ENCODE measurements at places on chromosomes 1 and 21.

DNA sequence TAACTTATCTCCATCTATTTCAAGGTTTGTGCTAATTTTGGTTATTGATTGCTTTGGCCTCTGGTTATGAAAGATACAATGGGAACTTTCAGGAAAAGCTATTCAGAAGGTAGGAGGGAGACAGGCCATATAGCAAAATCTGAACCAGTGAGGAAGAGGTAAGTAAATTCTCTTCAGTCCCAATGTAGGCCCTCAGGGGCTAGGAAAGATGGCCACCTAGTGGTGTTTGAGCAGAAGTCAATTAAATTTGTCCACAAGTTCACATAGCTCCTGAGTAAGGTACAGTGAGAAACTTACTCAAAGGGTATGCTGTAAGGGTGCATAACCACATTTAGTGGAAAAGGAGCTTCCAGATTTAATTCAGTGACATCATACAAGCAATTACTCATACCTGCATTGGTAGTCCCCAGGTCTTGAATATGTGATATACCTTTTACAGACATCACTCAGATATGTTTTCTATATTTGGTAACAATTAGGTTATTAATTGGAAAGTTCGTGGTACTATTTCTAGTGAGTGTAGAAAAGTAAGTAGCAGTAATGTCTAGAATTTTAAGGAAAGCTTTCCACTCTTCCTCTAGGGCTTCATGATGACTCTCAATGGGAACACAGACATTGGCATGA, 21.4 kb upstream of the FMO1 start:
- no peak overlapping the region for H3K4me3 ChIP-seq
- no peak overlapping the region for H3K27ac ChIP-seq
- H3K4me1 ChIP-seq, result peaks cover under 1% of the 10 kb centered on the region
- peaks cover 9% of the 10 kb centered on the region for H3K27me3 ChIP-seq
- peak; percentile 5 for DNase-seq

DNA sequence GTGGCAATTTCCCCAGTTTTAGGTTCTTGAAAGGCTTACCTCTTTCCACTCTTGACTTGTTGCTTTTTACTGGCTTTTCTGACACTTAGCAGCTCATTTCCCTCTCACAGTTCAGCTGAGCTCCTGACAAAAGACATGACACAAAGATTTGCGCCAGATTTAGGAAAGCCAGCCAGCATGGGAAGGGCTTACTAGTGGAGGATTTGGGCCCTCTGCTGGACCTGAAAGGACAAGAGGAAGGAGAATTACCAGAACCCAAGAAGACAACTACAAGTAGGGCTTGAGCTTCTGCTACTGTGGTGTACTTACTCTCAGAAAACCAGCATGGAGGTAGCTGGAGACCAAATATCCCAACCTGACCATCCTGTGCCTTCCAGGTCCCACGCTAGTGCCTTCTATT, 784.5 kb downstream of the BRINP3 start:
- no peak overlapping the region for H3K27ac ChIP-seq
- no peaks in the 10 kb centered on the region for H3K4me1 ChIP-seq
- H3K36me3 ChIP-seq, result no peaks in the 10 kb centered on the region
- H3K27me3 ChIP-seq, result no peaks in the 10 kb centered on the region
- H3K4me3 ChIP-seq, result no peak overlapping the region

GRCh38 chr1:246565751-246566127, 322 bp downstream of the TFB2M start:
- DNase-seq, result no peak
- peak overlapping the region; percentile 100 for H3K4me3 ChIP-seq
- H3K36me3 ChIP-seq, result peaks cover 30% of the 10 kb centered on the region
- H3K27me3 ChIP-seq, result no peaks in the 10 kb centered on the region
- H3K27ac ChIP-seq, result peak overlapping the region; percentile 98

DNA sequence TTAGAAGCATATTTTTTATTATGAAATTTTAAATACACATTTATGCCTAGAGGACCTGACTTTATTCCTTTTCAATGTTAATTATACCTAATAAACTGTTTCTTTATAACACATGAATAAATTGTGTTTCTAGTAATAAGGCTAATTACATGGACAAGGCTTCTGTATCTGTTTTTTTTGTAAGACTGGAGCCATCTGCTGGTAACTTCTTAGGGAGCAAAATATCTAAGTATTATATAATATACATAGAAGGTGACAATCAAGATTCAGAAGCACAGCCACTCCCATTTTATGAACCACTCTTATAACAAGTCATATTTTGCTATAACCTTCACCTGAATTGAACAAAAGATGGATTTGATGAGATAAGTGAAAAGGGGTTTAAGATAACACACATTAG, 84.2 kb downstream of the LBR start:
- H3K27ac ChIP-seq, result no peak overlapping the region
- peaks cover 13% of the 10 kb centered on the region for H3K27me3 ChIP-seq
- no peak for DNase-seq
- no peaks in the 10 kb centered on the region for H3K36me3 ChIP-seq
- H3K4me1 ChIP-seq, result peaks cover 3% of the 10 kb centered on the region

- peaks cover 28% of the 10 kb centered on the region for H3K36me3 ChIP-seq
- no peaks in the 10 kb centered on the region for H3K27me3 ChIP-seq
- peaks cover 74% of the 10 kb centered on the region for H3K4me1 ChIP-seq
- no peak overlapping the region for H3K4me3 ChIP-seq
- H3K27ac ChIP-seq, result no peak overlapping the region
Observed at GRCh38 chr21:37393030-37393429, 26.5 kb downstream of the DYRK1A start.

GRCh38 chr1:150789396-150789795, 18.7 kb downstream of the CTSK start:
- H3K27me3 ChIP-seq, result no peaks in the 10 kb centered on the region
- H3K4me3 ChIP-seq, result no peak overlapping the region
- H3K4me1 ChIP-seq, result peaks cover 2% of the 10 kb centered on the region
- peaks cover 3% of the 10 kb centered on the region for H3K36me3 ChIP-seq

DNA sequence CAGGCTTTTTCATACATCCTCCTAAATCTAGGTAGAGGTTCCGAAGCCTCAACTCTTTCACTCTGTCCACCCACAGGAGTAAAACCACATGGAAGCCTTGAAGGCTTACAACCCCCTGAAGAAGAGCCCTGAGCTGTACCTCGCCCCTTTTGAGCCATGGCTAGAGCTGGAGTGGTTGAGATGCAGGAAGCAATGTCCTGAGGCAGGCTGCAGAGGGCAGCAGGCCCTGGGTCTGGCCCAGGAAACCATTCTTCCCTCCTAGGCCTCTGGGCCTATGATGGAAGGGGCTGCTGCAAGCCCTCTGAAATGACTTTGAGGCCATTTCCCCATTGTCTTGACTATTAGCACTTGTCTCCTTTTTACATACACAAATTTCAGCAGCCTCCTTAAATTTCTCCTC, 1503.0 kb downstream of the KCNT2 start:
- no peaks in the 10 kb centered on the region for H3K27me3 ChIP-seq
- no peak overlapping the region for H3K27ac ChIP-seq
- no peaks in the 10 kb centered on the region for H3K4me1 ChIP-seq
- no peak for DNase-seq
- H3K36me3 ChIP-seq, result no peaks in the 10 kb centered on the region

DNA sequence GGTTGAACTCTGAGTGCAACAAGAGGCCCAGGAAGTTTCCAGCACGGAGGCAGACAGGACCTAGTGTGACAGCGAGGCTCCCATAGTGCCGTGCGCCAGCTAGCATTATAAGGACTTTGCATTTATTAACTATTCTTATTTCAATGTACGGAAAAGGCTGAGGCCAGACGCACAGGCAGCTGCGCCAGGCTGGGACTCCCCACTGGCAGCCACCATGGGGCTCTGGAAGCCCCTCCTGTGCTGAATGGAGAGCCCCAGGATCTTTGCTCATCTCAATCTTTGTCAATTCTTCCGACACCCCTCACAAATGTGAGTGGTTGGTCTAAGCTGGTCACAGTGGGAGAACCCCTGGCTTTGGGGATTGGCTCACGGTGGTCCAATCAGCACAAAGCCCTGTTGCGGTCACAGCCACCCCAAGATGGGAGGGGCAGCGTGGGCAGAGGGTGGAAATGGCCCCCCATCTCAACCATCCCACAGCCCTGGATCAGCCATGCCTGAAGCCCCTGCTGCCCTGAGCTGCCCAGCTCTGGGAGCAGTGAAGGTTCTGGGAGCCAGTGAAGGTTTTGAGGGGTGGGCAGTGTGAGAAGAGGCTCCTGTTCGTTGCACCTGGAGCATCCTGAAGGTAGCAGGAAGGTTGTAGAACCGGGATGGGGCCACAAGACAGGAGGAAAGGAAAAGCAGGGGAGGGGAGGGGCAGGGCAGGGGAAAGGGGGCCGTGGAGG, 59.5 kb upstream of the ADARB1 start:
- H3K36me3 ChIP-seq, result no peaks in the 10 kb centered on the region
- no peak for DNase-seq
- peaks cover 45% of the 10 kb centered on the region for H3K27me3 ChIP-seq
- no peak overlapping the region for H3K4me3 ChIP-seq
- peaks cover 3% of the 10 kb centered on the region for H3K4me1 ChIP-seq

GRCh38 chr1:219299420-219299819, 125.7 kb downstream of the LYPLAL1 start:
- no peak overlapping the region for H3K4me3 ChIP-seq
- no peaks in the 10 kb centered on the region for H3K36me3 ChIP-seq
- no peak overlapping the region for H3K27ac ChIP-seq
- no peak for DNase-seq

GRCh38 chr1:70674941-70675685, 264.0 kb downstream of the CTH start:
- H3K4me3 ChIP-seq, result no peak overlapping the region
- no peak for DNase-seq
- H3K36me3 ChIP-seq, result no peaks in the 10 kb centered on the region
- H3K27me3 ChIP-seq, result peaks cover 8% of the 10 kb centered on the region
- no peak overlapping the region for H3K27ac ChIP-seq

- H3K27me3 ChIP-seq, result no peaks in the 10 kb centered on the region
- H3K27ac ChIP-seq, result no peak overlapping the region
- no peaks in the 10 kb centered on the region for H3K36me3 ChIP-seq
- H3K4me1 ChIP-seq, result no peaks in the 10 kb centered on the region
- H3K4me3 ChIP-seq, result no peak overlapping the region
Observed at GRCh38 chr1:184682956-184683355, 71.7 kb downstream of the EDEM3 start.

DNA sequence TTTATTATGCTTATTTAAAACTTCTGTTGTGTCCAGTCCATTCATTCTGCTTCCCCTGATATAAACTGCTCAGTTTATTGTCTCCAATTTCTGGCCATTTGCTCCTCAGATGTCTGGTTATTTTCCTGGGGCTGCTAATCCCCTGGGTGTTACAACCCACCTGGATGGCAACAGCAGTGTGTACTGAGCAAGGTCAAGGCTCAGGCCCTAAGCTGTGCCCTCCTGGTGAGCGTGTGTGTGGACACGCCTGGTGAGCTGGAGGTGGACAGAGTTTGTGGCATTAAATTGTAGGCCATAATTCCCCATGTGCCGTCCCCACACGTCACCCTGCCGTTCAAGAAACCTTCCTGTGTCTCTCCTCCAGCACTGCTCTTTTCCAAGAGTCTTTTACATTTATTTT, 18.1 kb upstream of the KIF1B start:
- peaks cover 2% of the 10 kb centered on the region for H3K36me3 ChIP-seq

- H3K27ac ChIP-seq, result no peak overlapping the region
- no peaks in the 10 kb centered on the region for H3K36me3 ChIP-seq
- peak; percentile 62 for DNase-seq
- H3K4me3 ChIP-seq, result no peak overlapping the region
Observed at GRCh38 chr1:212457740-212458338, 25.1 kb downstream of the NENF start.

DNA sequence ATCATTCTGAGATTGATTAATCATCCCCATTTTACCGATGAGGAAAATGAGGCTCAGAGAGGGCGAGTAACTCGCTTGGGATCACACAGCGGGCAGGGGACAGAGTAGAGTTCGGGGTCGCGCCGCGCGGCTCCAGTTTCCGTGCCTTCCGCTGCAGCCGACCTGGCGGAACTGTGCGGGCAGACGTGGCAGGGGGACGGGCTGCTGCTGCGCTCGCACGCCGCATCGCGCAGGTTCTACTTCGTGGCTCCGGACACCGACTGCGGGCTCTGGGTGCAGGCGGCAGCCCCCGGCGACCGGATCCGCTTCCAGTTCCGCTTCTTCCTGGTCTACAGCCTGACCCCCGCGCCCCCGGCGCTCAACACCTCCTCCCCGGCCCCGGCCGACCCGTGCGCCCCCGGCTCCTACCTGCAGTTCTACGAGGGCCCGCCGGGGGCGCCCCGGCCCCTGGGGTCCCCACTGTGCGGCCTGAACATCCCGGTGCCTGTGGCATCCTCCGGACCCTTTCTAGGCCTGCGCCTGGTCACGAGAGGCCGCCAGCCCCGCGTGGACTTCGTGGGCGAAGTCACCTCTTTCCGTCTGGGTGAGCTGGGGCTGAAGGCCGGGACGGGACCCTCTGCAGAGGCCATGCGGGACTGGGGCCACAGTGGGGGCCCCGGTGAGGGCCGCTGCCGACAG, 2.3 kb downstream of the LDLRAD2 start:
- DNase-seq, result peak; percentile 51
- H3K27me3 ChIP-seq, result peaks cover 13% of the 10 kb centered on the region
- H3K27ac ChIP-seq, result no peak overlapping the region
- no peaks in the 10 kb centered on the region for H3K36me3 ChIP-seq

DNA sequence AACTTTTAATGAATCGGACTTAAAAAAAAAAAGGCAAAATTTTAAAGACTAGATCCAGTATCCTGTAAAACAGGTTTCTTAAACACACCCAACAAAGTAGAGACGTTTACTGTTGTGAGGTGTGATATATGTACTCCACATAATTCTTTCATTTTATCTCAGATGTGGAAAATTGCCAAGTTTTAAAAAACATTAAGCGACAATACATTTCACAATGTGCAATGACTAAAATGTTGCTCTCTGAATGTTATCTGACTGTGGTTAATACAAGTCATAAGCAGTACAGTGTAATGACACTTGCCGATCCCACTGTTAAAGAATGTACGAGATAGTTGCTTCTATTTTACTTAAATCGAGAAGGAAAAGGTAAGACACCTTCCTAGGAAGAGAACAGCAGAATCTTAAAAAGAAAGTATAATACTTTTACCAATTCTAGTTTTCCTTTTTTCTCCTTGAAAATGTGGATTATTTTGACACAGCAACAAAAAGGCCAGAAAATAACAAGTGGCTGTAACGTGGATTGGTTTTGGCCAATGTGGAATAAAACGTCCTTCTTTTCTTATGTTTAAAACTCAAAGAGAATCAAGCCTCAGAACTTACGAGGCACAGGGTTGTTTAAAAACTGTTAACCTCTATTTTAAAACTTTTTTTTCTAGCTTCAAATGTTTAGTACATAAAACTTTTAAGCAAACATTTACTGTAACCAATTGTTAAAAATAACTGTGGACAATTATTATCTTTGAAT, 51.4 kb downstream of the TP53BP2 start:
- H3K36me3 ChIP-seq, result peaks cover 12% of the 10 kb centered on the region

DNA sequence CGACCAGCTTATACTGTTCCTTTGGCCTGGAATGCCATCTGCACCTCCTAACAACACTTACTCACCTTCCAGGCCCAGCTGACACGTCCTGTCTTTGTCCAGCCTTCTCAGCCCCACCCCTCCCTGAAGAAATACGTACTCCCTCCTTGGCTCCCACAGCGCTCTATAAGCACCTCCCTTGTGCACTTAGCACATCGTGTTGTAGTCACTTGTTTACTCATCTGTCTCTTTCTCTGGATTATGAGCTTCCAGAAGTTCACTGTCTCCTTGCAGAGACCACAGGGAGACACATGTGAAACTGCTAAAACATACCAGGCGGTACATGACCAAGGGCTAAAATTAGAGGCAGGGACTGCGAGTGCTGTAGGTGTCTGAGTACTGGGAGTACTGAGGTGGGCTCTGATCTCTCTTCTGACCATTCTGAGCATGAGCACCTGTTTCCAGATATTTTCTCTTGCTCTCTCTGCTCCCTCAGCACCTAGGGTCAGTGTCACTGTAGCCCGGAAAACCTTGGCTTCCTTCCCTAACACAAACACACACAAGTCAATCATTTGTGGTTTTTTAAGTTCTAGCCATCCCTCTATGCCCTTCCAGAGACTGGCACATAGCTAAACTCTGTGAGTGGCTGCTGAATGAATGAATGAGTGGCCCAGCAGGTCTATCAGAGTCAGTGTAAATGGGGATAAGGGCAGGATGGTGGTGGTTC, 5.1 kb downstream of the DCST1 start:
- DNase-seq, result no peak
- peaks cover 3% of the 10 kb centered on the region for H3K27me3 ChIP-seq
- no peaks in the 10 kb centered on the region for H3K4me1 ChIP-seq
- no peak overlapping the region for H3K4me3 ChIP-seq

Data from activated naive CD8-positive, alpha-beta T cell treated with anti-CD3 and anti-CD28 coated beads for 36 hours (primary cell).